SW480 (cell line): ENCODE measurements at places on chromosomes 2 and 18.
A peak's percentile ranks its signal among the peaks of the same experiment; 100 is the strongest.

DNA sequence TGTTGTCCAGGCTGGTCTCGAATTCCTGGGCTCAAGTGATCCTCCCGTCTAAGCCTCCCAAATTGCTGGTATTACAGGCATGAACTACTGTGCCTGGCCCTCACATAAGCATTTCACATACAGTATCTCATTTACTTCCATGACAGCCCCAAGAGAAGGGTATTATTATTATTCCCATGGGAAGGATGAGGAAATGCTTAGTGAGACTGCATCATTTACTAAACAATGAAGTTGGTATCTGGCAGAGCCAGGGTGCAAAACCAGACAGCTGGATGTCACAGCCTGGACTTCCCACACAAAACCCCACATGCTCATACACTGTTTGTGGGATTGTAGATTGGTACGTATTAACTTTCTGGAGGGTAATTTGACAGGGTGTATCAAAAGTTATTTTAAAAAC, 29.9 kb downstream of the DAPL1 start:
- DNase-seq: no peak

- DNase-seq: no peak
Observed at GRCh38 chr2:89833116-89833779, 1141.8 kb downstream of the RPIA start.

- no peak for DNase-seq
Observed at GRCh38 chr2:128702616-128703015, 383.9 kb upstream of the HS6ST1 start.

DNA sequence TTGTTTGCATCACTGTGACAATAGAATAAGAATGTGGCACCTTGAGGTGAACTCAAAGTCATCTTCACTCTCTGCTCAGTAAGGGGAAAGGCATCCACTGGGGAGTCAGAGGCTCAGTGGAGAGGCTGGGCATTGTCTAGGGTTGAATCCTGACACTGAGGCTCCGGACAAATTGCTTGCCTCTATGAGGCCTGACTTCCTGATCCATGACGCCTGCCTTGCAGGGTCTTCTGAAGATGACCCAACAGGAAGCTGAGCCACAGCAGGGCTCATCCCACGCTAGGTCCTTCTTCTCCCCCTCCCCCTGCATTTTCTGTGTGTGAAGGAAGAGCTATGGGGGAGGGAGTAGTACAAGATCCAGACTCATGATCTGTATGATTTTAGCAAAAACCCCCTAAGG, 265.1 kb downstream of the SH3BP4 start:
- no peak for DNase-seq

GRCh38 chr2:96236882-96237281, 28.3 kb upstream of the STARD7 start:
- peak; percentile 54 for DNase-seq

- DNase-seq: no peak
Observed at GRCh38 chr2:189579585-189580186, 900 bp downstream of the SLC40A1 start.

DNA sequence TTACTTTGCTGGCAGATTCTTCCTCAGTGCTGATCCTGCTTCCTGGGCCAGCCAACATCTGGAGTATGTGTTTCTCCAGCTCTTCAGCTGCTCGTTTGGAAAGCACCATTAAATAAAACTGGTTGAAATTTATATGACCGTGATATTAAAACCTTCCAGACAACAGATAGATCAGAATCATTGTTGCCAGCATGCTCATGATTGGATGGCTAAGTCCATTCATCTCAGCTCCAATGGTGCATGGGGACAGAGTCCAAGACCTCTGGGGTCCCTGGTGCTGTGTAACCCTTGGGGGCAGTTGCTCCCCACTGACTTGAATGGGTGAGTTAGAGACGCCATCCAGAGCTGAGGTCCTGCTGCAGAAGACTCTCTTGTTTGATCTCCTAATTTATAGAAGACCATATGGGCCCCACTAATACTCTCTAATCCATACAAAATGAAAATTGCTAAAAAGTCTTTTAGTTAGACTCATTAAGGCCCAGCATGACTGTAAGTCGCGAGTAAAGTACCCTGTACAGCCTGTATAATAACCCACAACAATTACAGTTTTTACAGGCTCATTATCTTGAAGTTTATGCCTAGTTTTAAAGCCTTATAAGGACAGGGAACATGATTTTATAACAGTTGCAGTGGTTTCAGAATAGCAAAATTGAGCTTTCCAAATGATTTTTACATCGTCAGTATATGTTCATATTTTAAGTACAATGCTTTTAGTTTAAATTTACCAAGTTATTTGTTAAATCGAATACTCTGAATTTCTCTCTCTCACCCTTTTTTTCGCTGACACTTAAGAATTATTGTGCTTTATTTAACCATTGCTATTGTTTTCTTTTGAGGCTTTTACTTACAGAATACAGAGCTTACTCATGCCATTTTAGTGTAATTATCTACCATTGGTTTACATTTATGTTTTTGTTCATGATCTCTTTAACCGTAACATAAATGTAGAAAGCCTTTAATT, 60.0 kb downstream of the CABLES1 start:
- DNase-seq: no peak

- no peak for DNase-seq
Observed at GRCh38 chr2:205857520-205858237, 175.4 kb downstream of the NRP2 start.

DNA sequence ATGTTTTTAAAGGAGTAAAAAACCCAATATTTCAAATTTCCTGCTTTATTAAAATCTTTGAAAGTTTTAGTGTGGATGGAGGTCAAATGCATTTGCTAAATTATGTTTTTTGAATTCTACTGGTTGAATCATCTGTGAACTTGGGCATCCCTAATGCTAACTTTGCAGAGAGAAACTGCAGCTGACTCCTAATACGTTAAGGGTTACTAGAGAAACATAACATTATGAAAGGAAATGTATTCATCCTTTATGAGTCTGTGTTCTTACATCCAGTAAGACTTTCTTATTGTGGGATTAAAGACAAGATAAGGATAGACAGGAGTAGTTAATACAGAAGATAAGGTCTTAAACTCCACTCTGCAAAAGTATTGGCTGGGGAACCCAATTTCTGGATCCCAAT, 140.6 kb downstream of the FAM124B start:
- DNase-seq: no peak

- DNase-seq: no peak
Observed at GRCh38 chr2:161243312-161243711, 64.9 kb upstream of the PSMD14 start.

GRCh38 chr2:97967216-97967592, 28.5 kb downstream of the TMEM131 start:
- DNase-seq: no peak

- DNase-seq: no peak
Observed at GRCh38 chr2:54438271-54438670, 17.9 kb upstream of the SPTBN1 start.

DNA sequence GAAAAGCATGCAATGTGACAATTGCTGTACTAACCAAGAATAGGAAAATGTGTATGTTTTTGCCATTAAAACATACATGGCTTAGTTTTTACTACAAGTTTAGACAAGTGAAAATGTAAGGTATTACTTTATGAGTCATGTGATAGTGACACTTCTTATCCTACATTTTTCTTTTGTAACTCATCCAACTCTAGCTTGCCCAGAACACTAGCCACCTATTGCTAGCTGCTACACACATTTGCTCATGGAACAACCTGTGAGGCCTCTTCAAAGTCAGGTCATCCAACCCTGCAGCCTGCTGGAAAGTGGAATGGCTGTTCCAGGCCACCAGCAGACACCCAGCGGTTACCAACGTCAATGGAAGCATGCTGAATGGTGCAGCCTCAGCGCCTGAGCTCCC, 1043.9 kb downstream of the TMEM182 start:
- DNase-seq: no peak

GRCh38 chr18:74895686-74896085, 298.0 kb downstream of the ZNF407 start:
- no peak for DNase-seq

GRCh38 chr2:8889978-8890377, 52.6 kb upstream of the KIDINS220 start:
- DNase-seq: no peak

- DNase-seq: no peak
Observed at GRCh38 chr2:113679457-113679856, 52.4 kb downstream of the RABL2A start.
